ENCODE measurements at places on chromosomes 11 and 22.

GRCh38 chr11:18721561-18722292, 4.3 kb downstream of the IGSF22 start:
- DNase-seq = peak; percentile 74

GRCh38 chr22:43731988-43732387, 80.1 kb downstream of the EFCAB6 start:
- DNase-seq = no peak

GRCh38 chr11:128848815-128849455, 18.2 kb downstream of the KCNJ1 start:
- peak; percentile 74 for DNase-seq

DNA sequence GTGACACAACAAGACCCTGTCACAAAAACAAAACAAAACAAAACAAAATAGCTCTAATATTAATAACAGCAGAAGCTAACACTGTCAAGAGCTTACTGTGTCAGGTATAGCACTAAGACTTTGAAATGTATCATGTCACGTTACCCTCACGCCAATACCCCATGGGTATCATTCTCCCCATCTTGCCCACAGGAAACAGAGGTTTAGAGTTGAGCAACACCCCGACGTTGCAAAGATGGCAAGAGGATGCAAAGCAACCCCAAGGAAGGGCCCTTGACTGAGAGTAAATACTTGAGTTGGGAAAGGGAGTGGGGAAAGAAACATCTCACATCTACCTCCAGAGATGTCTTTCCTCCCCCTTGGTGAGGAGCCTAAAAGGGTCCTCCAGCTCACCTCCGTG, 366.8 kb downstream of the LARGE1 start:
- no peak for DNase-seq

DNA sequence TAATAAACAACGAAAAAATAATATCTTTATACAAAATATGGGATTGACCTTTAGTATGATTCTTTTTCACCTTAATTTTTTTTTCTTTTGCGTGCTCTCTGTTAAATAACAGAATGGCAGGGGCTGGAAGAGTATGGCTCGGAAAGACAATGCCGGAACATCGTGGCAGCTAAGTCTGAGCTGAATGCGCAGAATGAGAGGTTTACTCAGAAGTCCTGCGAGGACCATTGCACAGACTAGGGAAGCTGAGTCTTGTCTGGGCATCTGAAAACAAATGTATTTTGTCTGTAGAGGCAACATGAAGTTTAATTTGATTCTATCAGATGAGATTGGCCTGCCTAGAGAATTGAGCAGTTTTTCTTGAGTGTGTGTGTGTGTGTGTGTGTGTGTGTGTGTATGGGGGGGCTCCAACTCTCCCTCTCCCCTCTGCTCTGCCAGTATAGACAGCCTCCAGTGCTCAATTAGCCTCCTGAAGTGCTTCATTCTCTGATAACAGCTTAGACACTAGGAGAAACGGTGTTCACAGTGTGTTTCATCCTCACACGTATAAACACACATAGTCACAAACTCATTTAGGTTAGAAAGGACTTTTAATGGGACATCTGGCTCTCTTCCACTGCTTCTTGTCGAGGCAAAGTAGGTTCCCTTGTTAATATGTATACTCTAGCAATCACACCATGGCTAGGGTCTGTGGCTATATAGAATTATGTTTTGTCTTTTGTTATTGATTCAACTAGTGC, 244.3 kb upstream of the SORL1-AS1 start:
- DNase-seq = no peak

GRCh38 chr11:69550846-69551245, 69.4 kb downstream of the LINC01488 start:
- no peak for DNase-seq

GRCh38 chr11:73216465-73216864, 1.6 kb upstream of the P2RY2 start:
- DNase-seq = no peak

GRCh38 chr11:126732981-126733380, 267.6 kb downstream of the KIRREL3 start:
- peak; percentile 35 for DNase-seq

DNA sequence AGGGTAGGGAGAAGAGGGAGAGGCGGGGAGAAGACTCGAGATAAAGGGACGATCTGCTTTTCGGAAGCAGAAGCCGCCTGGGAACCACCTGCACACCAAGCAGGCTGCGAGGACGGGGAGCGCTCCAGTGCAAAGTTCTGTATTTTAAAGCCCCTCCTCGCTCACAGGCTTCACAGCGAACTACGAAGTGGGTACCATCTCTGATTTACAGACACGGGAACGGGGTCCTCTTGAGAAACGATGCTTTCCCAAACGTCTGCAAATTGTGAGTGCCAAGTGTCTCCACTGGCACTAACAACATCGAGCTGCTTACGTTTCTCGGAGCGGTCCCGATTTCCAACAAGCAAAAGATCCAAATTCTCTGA, 700 bp upstream of the STX3 start:
- DNase-seq = peak; percentile 40

GRCh38 chr11:12043959-12044791, 35.7 kb upstream of the DKK3 start:
- peak; percentile 68 for DNase-seq
